Neural crest cell (in vitro differentiated cells): ENCODE measurements at places on chromosomes 12 and 14. TPM values are rescaled to one million over a fixed set of nuclear protein-coding genes. Genes with fewer than 3 reads are reported as not detected.

Gene LTA4H
- total RNA-seq: 85.5 and 91.7 TPM in 2 replicates

Gene TAS2R14
- total RNA-seq: 1.7 and 2.1 TPM in 2 replicates

Gene SYNDIG1L
- not detected in 2 replicates for total RNA-seq

- H3K27ac ChIP-seq: no peak overlapping the region
- H3K4me1 ChIP-seq: peaks cover 3% of the 10 kb centered on the region
- H3K27me3 ChIP-seq: no peaks in the 10 kb centered on the region
Measured at GRCh38 chr14:63761351-63762117, 33.7 kb upstream of the SGPP1 start.

- H3K36me3 ChIP-seq: no peaks in the 10 kb centered on the region
- H3K27ac ChIP-seq: no peak overlapping the region
- DNase-seq: no peak
- H3K27me3 ChIP-seq: no peaks in the 10 kb centered on the region
- no peak overlapping the region for H3K4me3 ChIP-seq
Measured at GRCh38 chr12:93166541-93167307, 211.0 kb upstream of the NUDT4 start.

Gene PFKM
- total RNA-seq: 129 and 132 TPM in 2 replicates

DNA sequence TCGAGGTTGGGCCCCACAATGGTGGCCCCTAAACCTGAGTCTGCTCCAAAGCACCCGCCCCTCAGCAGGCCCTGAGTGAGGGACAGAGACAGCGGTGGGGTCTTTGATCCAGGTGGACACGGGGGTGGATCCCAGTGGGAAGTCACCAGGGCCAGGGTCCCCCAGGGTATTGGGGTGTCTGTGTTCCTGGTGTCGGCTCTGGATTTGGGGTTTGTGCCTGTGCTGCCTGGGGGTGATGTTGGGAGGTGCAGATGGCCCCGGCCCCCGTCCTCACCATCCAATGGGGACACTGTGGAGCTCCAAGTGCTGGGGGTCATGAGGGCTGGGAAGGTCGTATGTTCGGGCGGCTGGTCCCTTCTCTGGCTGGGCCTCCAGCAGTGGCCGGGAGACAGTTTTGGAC is 354.2 kb downstream of the TMEM121 start:
- no peak overlapping the region for H3K27ac ChIP-seq
- no peaks in the 10 kb centered on the region for H3K27me3 ChIP-seq
- H3K36me3 ChIP-seq: peaks cover 5% of the 10 kb centered on the region
- H3K4me3 ChIP-seq: no peak overlapping the region
- H3K4me1 ChIP-seq: no peaks in the 10 kb centered on the region

GRCh38 chr12:57476162-57476992 is 3.3 kb downstream of the ARHGAP9 start:
- no peaks in the 10 kb centered on the region for H3K36me3 ChIP-seq
- H3K27me3 ChIP-seq: peaks cover 100% of the 10 kb centered on the region
- no peak overlapping the region for H3K4me3 ChIP-seq

DNA sequence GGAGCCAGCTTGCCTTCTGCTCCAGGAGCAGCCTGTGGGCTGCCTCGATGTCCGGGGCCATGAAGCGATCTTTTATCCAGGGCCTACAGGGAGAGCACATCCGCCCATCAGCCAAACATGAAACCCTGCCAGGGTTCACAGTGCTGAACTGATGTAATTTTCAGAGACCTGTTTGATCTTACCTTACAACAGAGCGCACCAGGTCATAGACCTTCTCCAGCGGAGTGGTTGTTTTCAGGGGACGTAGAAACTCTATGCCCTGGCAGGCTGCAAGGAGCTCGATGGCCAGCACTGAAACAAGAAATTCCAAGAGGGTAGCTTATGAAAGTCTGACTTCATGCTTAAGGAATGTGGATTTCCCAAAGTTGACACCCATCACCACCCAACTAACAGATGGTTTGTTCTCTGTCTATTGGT is 19.7 kb downstream of the HAL start:
- no peak overlapping the region for H3K27ac ChIP-seq
- no peaks in the 10 kb centered on the region for H3K4me1 ChIP-seq
- H3K27me3 ChIP-seq: no peaks in the 10 kb centered on the region

Gene FAM90A1
- not detected in 2 replicates for total RNA-seq

DNA sequence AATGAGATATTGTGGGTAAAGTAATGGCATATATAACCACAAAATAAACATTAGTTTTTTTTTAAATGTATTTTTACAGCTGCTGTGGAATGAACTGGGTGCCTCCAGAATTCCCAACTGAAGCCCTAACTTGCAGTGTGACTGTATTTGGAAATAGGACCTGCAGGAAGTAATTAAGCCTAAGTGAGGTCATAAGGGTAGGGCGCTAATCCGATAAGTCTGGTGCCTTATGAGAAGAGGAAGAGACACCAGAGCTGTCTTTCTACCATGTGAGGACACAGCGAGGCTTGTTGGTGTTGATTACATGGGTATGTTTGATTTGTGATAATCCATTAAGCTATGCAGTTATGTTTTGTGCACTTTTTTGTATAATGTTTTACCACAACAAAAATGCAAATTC is 136.8 kb downstream of the TPH2 start:
- DNase-seq: no peak
- H3K4me1 ChIP-seq: no peaks in the 10 kb centered on the region
- H3K27me3 ChIP-seq: no peaks in the 10 kb centered on the region
- peaks cover 6% of the 10 kb centered on the region for H3K36me3 ChIP-seq

DNA sequence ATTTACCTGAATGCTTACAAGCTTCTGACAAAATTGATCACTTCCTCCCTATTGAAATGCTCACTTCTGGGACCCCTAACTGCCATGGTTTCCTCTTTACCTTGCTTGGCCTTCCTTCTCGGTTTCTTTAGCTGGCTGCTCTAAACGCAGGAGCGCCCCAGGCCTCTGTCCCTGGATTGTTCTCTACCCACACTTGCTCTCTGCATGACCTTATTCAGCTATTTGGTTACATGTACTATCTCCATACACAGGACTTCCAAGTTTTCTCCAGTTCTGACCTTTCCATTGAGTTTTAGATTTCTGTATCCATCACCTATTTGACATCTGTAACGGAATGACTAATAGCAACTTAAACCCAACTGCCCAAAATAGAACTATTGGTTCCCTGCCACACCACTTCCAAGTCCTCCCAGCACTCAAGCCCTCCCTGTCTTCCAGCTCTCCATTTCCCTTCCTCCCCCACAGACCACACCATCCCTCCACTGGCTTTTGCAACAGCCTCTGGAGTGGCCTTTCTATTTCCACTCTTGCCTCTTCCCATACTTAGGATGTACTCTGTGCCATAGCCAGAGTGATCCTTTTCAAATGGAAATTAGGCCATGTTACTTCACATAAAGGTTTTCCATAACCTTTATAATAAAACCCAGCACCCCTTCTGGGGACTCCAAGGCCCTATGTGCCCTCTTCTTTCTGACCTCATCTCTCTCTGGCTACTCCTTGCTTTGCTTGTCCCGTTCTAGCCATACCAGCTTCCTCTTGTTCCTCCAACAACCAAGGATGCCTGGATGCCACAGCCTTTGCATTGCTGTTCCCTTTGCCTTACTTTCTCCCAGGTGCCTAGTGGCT is 202.2 kb downstream of the AEBP2 start:
- peak overlapping the region; percentile 52 for H3K27ac ChIP-seq
- no peak for DNase-seq
- H3K4me3 ChIP-seq: no peak overlapping the region
- peaks cover 4% of the 10 kb centered on the region for H3K36me3 ChIP-seq
- H3K4me1 ChIP-seq: peaks cover 6% of the 10 kb centered on the region

GRCh38 chr14:100566119-100566518 is 21.1 kb downstream of the BEGAIN start:
- peaks cover 69% of the 10 kb centered on the region for H3K27me3 ChIP-seq
- H3K4me1 ChIP-seq: no peaks in the 10 kb centered on the region
- H3K27ac ChIP-seq: no peak overlapping the region

- H3K27me3 ChIP-seq: peaks cover 5% of the 10 kb centered on the region
- no peak overlapping the region for H3K4me3 ChIP-seq
- H3K4me1 ChIP-seq: no peaks in the 10 kb centered on the region
- DNase-seq: no peak
- no peak overlapping the region for H3K27ac ChIP-seq
- H3K36me3 ChIP-seq: no peaks in the 10 kb centered on the region
Measured at GRCh38 chr12:59580050-59580449, 15.8 kb upstream of the SLC16A7 start.

Gene SART3
- 87.5 and 89.5 TPM in 2 replicates for total RNA-seq

GRCh38 chr12:64793610-64794009 is 30.8 kb upstream of the TBC1D30 start:
- H3K27ac ChIP-seq: no peak overlapping the region
- H3K4me1 ChIP-seq: peaks cover 5% of the 10 kb centered on the region
- DNase-seq: no peak
- no peaks in the 10 kb centered on the region for H3K36me3 ChIP-seq

- H3K4me3 ChIP-seq: peak overlapping the region; percentile 75
- peaks cover 20% of the 10 kb centered on the region for H3K4me1 ChIP-seq
- no peak for DNase-seq
- no peaks in the 10 kb centered on the region for H3K27me3 ChIP-seq
- peaks cover 5% of the 10 kb centered on the region for H3K36me3 ChIP-seq
Measured at GRCh38 chr12:6961278-6961694, 9.2 kb downstream of the PHB2 start.

DNA sequence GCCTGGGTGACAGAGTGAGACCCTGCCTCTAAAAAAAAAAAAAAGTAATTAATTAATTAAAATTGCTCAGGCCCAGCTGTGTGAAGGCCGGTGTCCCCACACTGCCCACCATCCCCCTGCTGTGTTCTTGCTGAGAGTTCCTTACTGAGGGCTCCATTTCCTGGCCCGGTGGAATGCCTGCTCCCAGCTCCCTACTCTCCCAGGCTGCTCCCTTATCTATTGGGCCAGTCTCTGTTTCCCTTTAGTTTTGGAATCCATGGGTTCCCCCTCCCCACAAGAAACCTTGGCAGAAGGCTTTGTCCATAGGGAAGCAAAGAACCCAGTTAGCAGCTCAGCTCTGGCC is 19.0 kb downstream of the MLXIP start:
- no peak for DNase-seq
- H3K27ac ChIP-seq: peak overlapping the region; percentile 96
- peaks cover 3% of the 10 kb centered on the region for H3K36me3 ChIP-seq
- H3K27me3 ChIP-seq: no peaks in the 10 kb centered on the region
- H3K4me3 ChIP-seq: peak overlapping the region; percentile 18
- peaks cover 39% of the 10 kb centered on the region for H3K4me1 ChIP-seq

DNA sequence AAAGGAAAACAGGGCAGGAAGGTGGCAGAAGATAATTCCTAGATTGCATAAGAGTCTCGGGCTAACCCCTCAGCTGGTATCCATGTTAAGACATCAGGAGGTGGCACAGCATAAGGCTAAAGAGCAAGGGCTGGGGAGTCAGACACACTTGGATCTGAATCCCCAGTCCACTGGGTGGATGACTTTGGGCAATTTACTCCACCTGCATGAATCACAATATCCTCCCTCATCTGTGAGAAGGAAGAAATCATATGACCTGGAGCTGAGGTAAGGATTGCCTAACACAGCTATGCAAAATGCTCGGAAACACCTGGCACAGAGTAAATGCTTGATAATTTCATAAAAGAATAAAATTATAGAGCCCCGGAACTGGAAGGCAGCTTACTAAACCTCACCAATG is 217.9 kb downstream of the PIK3C2G start:
- peaks cover 5% of the 10 kb centered on the region for H3K4me1 ChIP-seq
- no peaks in the 10 kb centered on the region for H3K27me3 ChIP-seq
- H3K27ac ChIP-seq: no peak overlapping the region
- no peak for DNase-seq
- no peaks in the 10 kb centered on the region for H3K36me3 ChIP-seq

- H3K36me3 ChIP-seq: peaks cover 3% of the 10 kb centered on the region
- no peak for DNase-seq
- H3K4me3 ChIP-seq: peak overlapping the region; percentile 47
- no peak overlapping the region for H3K27ac ChIP-seq
- peaks cover 2% of the 10 kb centered on the region for H3K27me3 ChIP-seq
- peaks cover 49% of the 10 kb centered on the region for H3K4me1 ChIP-seq
Measured at GRCh38 chr12:50508970-50509663, 4.3 kb downstream of the DIP2B start.

GRCh38 chr12:61870658-61871484 is 389.3 kb upstream of the USP15 start:
- H3K4me3 ChIP-seq: no peak overlapping the region
- H3K4me1 ChIP-seq: no peaks in the 10 kb centered on the region
- H3K36me3 ChIP-seq: no peaks in the 10 kb centered on the region
- no peaks in the 10 kb centered on the region for H3K27me3 ChIP-seq

DNA sequence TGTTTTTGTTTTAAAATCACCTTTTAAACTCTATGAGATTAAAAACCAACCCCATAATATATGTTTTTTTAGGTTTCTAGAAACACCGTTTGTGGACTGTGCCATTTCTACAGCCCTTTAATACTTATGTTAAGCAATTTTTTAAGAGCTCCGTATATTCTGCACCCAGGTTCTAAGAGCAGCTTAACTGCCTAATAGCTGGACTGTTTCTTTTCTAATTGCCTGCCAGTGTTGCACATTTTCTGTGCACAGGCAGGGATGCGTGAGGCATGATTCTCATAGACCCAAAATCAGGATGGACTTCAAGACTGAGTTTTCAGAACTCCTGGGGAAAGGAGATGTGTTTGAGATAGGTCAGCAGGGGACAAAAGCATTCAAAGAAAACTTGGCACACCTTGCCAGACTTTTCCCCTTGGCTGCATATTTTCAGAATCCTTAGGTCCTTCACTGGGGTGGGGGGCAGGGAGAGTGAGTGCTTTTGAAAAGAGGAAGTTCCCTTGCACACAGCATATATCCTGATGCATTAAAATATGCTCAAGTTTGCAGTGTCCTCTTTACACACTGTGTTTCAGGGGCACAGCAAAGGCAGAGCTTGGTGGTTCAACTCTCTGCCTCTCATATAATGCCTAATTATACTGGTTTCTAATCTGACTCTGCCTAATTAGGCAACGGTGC is 27.9 kb downstream of the TMEM30B start:
- H3K27me3 ChIP-seq: peaks cover 27% of the 10 kb centered on the region
- H3K36me3 ChIP-seq: no peaks in the 10 kb centered on the region
- no peak for DNase-seq
- no peak overlapping the region for H3K27ac ChIP-seq
- no peak overlapping the region for H3K4me3 ChIP-seq

Gene BCL11B
- total RNA-seq: 0.28 and 0.32 TPM in 2 replicates
